ENCODE measurements at places on chromosomes 2 and 18. TPM values are rescaled to one million over a fixed set of nuclear protein-coding genes. Genes with fewer than 3 reads are reported as not detected.

GRCh38 chr2:173962583-173963110, 2.5 kb downstream of the SP3 start:
- peaks cover 41% of the 10 kb centered on the region for H3K4me1 ChIP-seq
- peaks cover 25% of the 10 kb centered on the region for H3K36me3 ChIP-seq
- DNase-seq, result no peak
- no peaks in the 10 kb centered on the region for H3K27me3 ChIP-seq
- peak overlapping the region; percentile 82 for H3K4me3 ChIP-seq
- peak overlapping the region; percentile 93 for H3K27ac ChIP-seq

- H3K4me1 ChIP-seq, result peaks cover 4% of the 10 kb centered on the region
- no peaks in the 10 kb centered on the region for H3K36me3 ChIP-seq
- H3K27me3 ChIP-seq, result no peaks in the 10 kb centered on the region
- H3K27ac ChIP-seq, result no peak overlapping the region
- no peak overlapping the region for H3K4me3 ChIP-seq
- no peak for DNase-seq
Observed at GRCh38 chr2:143730953-143731260, 601.7 kb downstream of the ARHGAP15 start.

GRCh38 chr2:198321522-198322088, 517.2 kb downstream of the PLCL1 start:
- peaks cover 51% of the 10 kb centered on the region for H3K27me3 ChIP-seq
- H3K27ac ChIP-seq, result no peak overlapping the region
- DNase-seq, result no peak
- H3K36me3 ChIP-seq, result no peaks in the 10 kb centered on the region
- H3K4me1 ChIP-seq, result no peaks in the 10 kb centered on the region

DNA sequence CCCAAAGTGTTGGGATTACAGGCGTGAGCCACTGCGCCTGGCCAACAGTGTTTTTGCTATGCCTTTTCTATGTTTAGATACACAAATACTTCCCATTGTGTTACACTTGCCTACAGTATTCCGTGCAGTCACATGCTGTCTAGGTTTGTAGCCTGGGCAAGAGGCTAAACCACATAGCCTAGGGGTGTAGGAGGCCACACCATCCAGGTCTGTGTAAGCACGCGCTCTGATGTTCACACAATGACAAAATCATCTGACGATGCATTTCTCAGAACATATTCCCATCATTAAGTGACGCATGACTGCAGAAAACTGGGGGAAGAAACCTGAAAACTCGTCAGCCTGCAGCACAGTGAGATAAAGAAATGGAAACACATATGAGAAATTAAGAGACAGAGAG, 46.1 kb upstream of the TWIST2 start:
- H3K4me3 ChIP-seq, result no peak overlapping the region
- H3K27me3 ChIP-seq, result peaks cover 68% of the 10 kb centered on the region
- H3K36me3 ChIP-seq, result no peaks in the 10 kb centered on the region
- no peak overlapping the region for H3K27ac ChIP-seq
- H3K4me1 ChIP-seq, result no peaks in the 10 kb centered on the region
- no peak for DNase-seq

The MTHFD2 gene
- 39.1 TPM for total RNA-seq

DNA sequence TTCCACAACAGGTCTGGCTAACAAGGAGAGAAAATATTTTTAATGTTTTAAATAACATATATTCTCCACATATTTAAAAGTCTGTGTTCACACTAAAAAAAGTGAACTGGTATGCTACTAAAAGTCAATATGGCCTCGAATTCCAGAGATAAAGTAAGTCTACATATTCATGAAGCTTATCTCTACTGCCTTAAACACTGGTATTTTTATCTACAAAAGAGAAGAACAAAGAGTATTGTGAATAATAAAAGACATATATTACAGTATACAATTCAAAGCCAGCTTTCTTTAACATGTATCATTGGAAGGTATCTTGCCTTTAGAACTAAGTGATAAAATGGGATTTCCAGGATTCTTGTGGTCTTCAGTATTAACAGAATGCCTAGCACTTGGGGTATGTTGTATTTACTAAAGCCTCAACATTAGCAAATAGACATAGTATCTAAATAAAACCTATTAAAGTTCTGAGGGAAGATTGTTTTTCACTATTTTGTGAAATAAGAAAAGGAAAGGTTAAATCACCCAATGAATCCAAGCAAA, 302.8 kb upstream of the CCDC68 start:
- no peak for DNase-seq
- peaks cover 47% of the 10 kb centered on the region for H3K36me3 ChIP-seq
- H3K27me3 ChIP-seq, result no peaks in the 10 kb centered on the region

DNA sequence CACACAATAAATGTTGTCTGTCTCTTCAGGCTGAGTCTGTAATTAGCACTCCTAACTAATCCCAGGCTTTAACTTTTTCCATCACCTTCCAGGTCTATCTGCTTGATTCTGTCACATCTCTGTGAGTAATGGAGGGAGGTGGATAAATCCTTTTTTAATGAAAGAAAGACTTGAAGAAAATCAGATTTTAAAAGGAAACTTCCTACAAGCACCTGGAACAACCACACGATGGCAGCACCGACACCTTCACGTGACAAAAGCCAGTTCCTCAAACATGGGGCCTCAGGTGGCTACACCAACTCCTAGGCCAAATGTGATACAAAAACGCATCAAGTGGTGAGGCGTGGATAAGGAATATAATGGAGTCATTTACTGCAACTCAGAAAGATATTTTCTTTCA, 41.8 kb downstream of the TGFBRAP1 start:
- H3K4me1 ChIP-seq, result peaks cover 5% of the 10 kb centered on the region
- no peak overlapping the region for H3K27ac ChIP-seq
- no peak for DNase-seq
- no peaks in the 10 kb centered on the region for H3K27me3 ChIP-seq

DNA sequence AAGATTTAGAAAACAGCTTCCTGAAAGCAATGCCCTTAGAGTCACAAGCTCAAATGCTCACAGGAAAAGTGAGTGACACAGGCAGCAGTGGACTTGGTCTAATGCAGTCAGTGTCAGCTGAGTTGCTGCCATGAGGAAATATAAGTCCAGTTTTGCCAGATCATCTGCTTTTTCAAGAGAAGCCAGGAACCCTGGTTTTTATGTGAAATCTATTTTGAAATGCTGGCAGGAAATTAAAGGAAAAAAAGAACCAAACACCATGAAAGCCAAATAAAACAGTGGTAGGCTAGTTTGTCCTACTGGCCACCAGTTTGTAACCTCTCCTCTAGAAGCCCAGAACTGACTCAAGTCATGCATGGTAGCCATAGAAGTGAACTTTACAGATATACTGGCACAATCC, 109.2 kb downstream of the THADA start:
- H3K4me3 ChIP-seq, result no peak overlapping the region
- DNase-seq, result no peak
- no peaks in the 10 kb centered on the region for H3K27me3 ChIP-seq
- H3K27ac ChIP-seq, result peak overlapping the region; percentile 41
- no peaks in the 10 kb centered on the region for H3K36me3 ChIP-seq
- H3K4me1 ChIP-seq, result peaks cover 32% of the 10 kb centered on the region

- H3K4me3 ChIP-seq, result no peak overlapping the region
- DNase-seq, result no peak
- H3K4me1 ChIP-seq, result peaks cover 30% of the 10 kb centered on the region
Observed at GRCh38 chr2:222792001-222792611, 68.7 kb upstream of the ACSL3 start.

DNA sequence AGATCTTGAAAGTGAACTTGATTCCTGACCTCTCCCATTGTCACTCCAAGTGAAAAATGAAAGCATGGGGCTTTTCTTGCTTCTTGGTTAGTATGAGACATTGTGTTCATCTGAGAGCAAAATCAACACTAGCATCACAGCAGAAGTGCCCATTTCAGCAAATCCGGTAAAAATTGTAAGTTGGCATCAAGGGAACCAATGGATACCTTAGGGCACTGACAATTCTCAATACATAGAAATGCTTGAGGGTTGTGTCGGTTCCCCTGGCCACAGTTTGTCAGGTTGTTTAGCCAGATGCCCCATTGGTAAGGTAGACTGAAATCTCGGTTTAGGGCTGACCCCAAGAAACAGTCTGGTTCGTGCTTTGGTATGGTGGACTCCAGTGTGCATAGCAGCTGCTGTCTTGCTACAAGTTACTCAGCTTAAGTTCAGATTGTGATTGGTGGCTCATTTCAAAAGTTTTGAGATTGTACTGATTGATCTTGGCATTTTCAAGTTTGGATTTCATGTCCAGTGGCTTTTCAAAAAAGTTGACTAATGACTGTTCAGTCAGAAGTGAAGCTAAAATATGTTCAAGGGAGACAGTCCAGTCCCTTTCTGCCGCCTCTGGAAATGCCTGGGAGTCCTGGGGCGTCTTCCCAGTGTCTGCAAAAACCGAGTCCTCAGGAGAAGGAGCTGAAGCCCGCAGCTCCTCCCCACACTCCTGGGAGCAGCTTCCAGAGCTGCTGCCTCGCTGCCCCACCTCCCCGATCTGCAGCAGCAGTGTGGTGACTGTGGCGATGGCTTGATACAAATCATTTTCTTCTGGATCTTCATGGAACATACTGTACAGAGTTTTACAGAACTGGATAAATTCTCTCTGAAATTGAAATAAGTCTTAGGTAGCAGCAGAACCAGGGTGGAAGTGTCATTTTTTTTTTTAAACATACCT, 5.6 kb downstream of the RPL31 start:
- peak overlapping the region; percentile 68 for H3K27ac ChIP-seq
- H3K27me3 ChIP-seq, result no peaks in the 10 kb centered on the region
- H3K36me3 ChIP-seq, result peaks cover 37% of the 10 kb centered on the region
- peaks cover 23% of the 10 kb centered on the region for H3K4me1 ChIP-seq
- H3K4me3 ChIP-seq, result no peak overlapping the region

The PLEK gene
- total RNA-seq, result not detected

- peaks cover 4% of the 10 kb centered on the region for H3K36me3 ChIP-seq
- H3K4me3 ChIP-seq, result no peak overlapping the region
- peaks cover 7% of the 10 kb centered on the region for H3K4me1 ChIP-seq
- H3K27ac ChIP-seq, result no peak overlapping the region
Observed at GRCh38 chr2:119352357-119352756, 14.3 kb downstream of the C2orf76 start.

The FAM168B gene
- 116 TPM for total RNA-seq

GRCh38 chr2:109217362-109218086, 88.5 kb downstream of the SH3RF3 start:
- H3K27ac ChIP-seq, result no peak overlapping the region
- H3K4me3 ChIP-seq, result no peak overlapping the region
- no peak for DNase-seq

DNA sequence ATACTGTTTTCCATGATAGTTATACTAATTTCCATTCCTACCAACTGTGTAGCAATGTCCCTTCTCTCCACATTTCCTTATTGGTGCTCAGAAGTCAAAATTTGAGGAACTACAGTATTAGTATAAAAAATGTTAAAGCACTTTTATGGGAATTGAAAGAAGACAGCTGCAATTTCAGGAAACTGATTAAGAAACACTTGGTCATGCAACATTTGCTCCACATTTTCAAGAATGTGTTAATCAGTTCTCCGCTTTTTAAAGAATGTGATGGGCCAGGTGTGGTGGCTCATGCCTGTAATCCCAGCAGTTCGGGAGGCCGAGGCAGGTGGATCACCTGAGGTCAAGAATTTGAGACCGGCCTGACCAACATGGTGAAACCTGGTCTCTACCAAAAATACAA, 33.6 kb upstream of the MGAT4A start:
- H3K4me3 ChIP-seq, result no peak overlapping the region
- peaks cover 8% of the 10 kb centered on the region for H3K27me3 ChIP-seq
- no peak overlapping the region for H3K27ac ChIP-seq
- H3K36me3 ChIP-seq, result no peaks in the 10 kb centered on the region

The GKN2 gene
- not detected for total RNA-seq

GRCh38 chr2:96325041-96325883, at the start of gene ITPRIPL1:
TSS of gene ITPRIPL1 (plus strand) at chr2:96325317. CDS start at chr2:96325840, 523 bp downstream.
- H3K27ac ChIP-seq, result peak within 1 kb of the TSS; percentile 41
- DNase-seq, result no peak

DNA sequence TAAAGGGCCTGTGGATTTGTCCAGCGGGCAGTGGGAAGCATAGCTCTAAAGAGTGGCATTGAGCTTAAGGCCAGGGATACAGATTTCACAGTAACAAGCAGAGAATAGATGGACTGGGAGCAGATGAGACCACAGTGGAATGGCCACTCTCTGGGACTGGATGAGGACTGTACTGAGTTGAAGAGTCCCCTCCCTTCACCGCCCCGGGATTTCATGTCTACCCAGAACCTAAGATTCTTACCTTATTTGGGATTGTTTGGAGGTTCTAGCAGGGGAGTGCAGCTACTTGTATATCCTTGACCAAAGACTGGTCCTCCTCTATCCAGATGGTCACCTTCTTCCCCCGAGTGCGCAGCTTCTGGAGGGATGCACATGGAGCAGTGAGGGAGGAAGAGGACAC, 28.0 kb upstream of the EFEMP1 start:
- no peak overlapping the region for H3K4me3 ChIP-seq
- H3K27me3 ChIP-seq, result peaks cover 10% of the 10 kb centered on the region
- H3K4me1 ChIP-seq, result peaks cover 22% of the 10 kb centered on the region
- no peaks in the 10 kb centered on the region for H3K36me3 ChIP-seq
- DNase-seq, result no peak

DNA sequence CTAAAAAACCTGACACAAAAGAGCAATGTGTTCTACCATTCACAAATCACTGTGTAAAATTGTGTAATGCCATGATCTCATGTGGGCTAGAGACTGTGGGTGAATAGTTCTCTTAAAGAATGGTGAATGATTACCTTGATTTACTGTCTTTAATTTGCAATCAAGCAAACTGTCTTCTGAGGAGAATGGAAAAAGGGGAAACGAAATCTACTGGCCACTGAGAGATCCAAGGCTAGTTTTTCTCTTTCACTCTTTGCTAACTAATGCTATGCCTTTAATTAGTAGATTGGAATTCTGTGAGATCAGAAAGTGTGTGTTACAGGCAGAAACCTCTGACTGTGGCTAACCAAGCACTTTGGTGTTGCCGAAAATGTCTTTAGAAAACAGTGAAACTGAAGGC, 422.7 kb downstream of the TGIF1 start:
- no peaks in the 10 kb centered on the region for H3K27me3 ChIP-seq
- H3K27ac ChIP-seq, result peak overlapping the region; percentile 3
- H3K36me3 ChIP-seq, result no peaks in the 10 kb centered on the region
- H3K4me3 ChIP-seq, result no peak overlapping the region
- no peak for DNase-seq

DNA sequence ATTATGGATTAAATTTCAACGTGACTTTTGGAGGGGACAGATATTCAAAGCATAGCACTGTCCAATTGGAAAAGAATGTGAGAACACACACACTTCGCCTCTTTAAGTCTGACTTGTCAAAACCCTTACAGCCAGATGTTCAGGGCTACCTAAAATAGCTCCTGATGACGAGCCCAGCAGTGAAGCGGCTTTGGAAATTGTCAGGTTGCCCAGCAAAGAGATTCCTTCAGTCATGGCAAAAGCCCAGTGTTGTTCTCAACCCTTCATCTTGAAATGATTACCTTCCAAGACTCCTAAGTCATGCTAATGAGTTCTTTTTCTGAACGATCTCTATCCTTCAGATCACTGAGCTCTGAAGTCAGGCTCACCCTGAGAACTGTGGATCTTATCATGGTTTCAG, 436.6 kb downstream of the LRATD1 start:
- no peaks in the 10 kb centered on the region for H3K36me3 ChIP-seq
- no peaks in the 10 kb centered on the region for H3K27me3 ChIP-seq
- H3K4me1 ChIP-seq, result no peaks in the 10 kb centered on the region
- no peak overlapping the region for H3K27ac ChIP-seq
- no peak for DNase-seq

All from mesothelial cell of epicardium (in vitro differentiated cells).